Activated CD4-positive, alpha-beta T cell treated with anti-CD3 and anti-CD28 coated beads, Interleukin-2, amount 50 U/mL, for 4 hours (primary cell): ENCODE measurements at places on chromosomes 7 and 10.

GRCh38 chr10:43128958-43129706 lies 9.1 kb upstream of the CSGALNACT2 start:
- DNase-seq = no peak

DNA sequence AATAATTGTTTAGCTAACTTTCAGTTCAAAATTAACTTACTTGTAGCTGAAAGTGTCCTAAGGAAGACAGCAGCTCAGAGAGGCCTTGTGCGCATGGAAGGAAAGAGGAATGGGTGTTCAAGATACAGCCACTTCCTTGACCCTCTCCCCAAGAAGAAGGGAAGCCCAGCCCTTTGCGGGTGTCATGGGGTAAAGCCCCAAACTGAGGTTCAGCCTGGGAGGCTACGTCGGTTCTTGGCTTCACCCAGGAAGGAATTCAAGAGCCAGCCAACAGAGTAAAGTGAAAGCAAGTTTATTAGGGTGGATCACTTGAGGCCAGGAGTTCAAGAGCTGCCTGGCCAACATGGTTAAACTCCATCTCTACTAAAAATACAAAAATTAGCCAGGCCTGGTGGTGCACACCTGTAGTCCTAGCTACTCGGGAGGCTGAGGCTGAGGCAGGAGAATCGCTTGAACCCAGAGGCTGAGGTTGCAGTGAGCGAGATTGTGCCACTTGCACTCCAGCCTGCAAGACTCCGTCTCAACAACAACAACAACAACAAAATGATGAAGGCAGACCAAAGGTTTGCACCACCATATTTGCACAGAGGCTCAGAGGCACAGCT lies 15.9 kb downstream of the GPRIN2 start:
- no peak for DNase-seq

GRCh38 chr10:70306181-70306705 lies 22.4 kb upstream of the NPFFR1 start:
- DNase-seq = no peak

DNA sequence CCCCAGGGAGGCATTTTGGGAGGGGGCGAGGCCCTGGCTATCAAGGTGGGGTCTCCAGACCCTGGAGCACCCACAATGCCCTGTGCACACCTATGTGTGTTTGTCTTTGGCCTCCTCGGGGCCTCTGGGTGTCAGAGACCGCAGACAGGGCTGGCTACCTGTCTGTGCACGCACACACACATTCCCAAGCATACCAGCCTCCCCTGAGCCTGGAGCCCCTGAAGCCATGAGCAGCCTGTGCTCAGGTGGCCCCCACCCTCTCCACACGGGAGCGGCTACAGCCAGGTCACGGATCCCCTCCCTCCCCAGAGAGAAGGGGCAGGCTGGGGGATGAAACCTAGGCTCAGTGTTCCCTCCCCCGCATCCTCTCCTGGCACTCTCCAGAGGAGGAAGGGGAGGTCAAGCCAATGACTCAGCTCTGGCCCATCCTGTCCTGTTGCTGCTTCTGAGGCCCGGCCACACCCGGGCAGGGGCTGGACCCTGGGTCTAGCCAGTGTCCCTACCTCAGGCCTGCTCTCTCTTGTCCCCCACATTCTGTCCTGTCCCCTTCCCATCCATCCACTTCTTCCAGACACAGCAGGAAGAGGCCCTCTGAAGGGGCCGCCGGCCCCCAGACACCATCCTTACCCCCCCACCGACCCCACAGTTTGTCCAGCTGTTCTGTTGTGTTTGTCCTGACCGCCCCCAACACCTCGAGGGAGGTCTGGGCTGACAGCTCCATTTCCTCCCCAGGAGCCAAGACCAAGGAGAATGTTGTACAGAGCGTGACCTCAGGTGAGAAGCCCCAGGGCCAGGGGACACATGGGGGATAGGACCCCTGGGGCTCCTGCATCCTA lies 720 bp downstream of the SNCG start:
- no peak for DNase-seq

DNA sequence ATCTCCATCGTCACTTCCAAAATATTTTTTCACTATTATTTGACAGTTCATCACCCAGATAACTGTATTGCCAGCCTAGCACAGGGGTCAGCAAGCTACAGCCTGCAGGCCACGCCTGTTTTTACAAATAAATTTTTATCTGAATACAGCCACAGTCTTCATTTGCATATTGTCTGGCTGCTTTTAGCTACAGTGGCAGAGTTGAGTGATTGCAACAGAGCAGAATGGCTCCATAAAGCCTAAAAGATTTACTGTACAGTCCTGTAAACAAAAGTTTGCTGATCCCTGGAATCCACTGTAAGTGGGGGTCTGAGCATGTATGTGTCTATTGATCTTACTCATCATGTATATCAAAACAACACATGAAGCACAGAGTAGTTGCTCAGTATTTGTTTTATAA lies 45.9 kb upstream of the GNAI1 start:
- DNase-seq = no peak

DNA sequence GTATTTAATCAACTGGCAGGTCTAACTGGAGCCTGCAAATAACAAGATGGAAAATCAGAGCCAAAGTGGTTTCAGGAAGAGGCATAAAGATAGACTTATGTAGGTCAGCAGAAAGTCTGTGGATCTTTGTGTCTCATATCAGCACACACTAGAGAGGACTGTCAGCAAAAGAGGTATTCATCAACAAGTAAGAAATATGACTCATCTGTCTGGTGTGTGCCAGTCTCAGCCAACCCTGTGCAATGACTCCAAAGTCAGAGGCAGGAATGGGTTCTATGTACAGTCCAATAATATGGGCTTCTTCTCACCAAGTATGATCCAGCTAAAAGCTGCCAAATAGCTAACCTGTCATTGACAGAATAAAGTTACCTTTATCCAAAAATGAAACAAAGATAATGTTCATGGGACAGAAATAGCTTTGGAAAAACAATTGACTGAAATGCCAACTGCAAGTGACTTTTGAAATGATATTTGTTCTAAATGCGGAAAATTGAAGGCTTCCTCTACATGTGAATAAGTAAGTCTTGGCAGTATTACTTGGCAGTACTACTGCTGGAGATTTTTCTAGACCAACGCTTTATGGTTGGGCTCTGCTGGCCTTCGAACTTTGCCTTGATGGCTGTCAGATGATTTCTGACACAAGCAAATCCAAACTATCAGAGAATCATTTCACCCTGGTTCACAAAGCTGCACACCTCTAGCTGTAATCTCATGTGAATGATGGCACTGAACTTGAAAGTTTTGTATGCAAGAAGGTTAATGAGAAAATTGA lies 272.3 kb upstream of the SEMA3C start:
- DNase-seq = no peak

DNA sequence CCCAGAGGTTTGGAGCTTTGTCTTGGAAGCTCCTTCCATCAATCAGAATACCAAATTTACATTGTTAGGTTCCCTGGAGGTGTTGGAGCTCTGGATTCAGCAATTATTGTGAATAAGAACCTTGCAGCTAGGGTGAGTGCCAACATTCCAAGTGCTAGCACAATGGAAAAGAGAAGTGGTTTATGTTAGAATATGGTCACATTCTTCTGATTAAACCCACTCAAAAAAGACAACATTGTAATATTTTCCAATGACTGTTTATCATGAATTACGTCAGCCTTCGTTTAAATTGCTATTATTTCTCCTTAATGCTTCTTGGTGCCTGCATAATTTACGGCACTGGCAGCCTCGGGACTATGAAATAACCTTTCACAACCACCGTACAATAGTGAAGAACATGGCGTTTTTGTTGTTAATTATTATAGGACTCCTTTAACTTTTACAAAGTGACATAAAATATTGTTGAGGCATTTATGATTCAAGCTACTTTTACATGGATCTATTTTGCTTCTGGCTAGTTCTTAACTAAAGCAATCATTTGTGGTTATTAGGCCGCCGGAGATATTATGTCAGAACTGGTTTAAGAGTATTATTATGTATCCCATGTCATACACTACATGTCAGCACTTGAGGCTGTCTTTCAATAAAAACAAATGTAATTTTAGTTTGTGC lies 117.7 kb downstream of the ARID5B start:
- DNase-seq = no peak

DNA sequence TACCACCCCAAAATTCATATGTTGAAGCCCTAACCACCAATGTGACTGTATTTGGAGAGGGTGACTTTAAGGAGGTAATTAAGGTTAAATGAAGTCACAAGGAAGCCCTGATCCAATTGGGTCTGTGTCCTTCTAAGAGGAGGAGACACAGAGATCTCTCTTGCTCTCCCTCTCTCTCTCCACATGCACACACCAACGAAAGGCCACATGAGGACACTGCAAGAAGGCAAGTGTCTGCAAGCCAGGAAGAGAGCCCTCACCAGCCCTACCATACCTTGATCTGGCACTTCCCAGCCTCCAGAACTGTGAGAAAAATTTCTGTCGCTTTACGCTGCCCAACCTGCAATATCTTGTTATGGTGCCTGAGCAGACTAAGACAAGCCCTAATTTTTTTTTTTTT lies 56.0 kb upstream of the NEBL start:
- no peak for DNase-seq

- DNase-seq = no peak
Measured at GRCh38 chr10:44906486-44906885, 4.7 kb upstream of the TMEM72 start.

- no peak for DNase-seq
Measured at GRCh38 chr7:107090457-107090856, 46.0 kb downstream of the PRKAR2B start.

- no peak for DNase-seq
Measured at GRCh38 chr10:73076360-73077183, 20.1 kb downstream of the P4HA1 start.

DNA sequence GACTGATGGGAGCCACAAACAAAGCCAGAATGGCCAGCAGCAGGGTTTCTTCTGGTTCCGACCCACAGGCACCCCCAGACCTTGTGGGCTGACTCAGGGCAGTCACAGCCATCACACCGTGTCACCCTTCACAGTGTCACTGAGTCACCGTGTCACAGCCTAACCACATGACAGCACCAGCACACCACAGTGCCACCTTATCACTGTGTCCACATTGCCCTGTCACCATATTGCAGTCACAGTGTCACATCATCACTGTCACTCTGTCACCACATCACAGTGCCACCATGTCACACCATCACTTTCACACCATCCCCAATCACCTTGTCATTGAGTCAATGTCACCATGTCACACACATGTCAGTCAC lies 77.0 kb downstream of the OAT start:
- no peak for DNase-seq

GRCh38 chr10:87092861-87093631 lies 1.6 kb downstream of the GLUD1 start:
- DNase-seq = no peak

- no peak for DNase-seq
Measured at GRCh38 chr7:104089612-104090011, 100.2 kb upstream of the RELN start.

DNA sequence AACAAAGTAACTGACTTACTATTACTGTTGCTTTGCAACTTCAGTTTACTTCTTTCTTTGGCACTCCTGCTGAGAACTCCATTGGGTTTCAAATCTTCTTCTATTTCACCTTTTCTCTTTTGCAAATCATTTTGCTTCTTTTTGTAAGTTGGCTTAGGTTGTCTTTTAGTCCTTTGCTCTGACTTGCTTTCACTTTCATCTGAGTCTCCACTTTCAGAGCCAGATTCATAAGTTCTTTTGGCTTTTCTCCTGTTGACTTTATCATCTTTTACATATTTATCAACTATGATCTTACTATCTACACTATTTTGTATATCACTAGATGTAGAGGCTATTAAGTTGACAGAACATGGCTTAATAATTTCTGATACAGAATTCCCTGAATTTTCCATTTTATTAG lies 73.4 kb downstream of the NRBF2 start:
- no peak for DNase-seq

- DNase-seq = no peak
Measured at GRCh38 chr10:114223066-114223465, 16.0 kb upstream of the VWA2 start.

- DNase-seq = no peak
Measured at GRCh38 chr10:127855976-127856375, 36.8 kb downstream of the CLRN3 start.

DNA sequence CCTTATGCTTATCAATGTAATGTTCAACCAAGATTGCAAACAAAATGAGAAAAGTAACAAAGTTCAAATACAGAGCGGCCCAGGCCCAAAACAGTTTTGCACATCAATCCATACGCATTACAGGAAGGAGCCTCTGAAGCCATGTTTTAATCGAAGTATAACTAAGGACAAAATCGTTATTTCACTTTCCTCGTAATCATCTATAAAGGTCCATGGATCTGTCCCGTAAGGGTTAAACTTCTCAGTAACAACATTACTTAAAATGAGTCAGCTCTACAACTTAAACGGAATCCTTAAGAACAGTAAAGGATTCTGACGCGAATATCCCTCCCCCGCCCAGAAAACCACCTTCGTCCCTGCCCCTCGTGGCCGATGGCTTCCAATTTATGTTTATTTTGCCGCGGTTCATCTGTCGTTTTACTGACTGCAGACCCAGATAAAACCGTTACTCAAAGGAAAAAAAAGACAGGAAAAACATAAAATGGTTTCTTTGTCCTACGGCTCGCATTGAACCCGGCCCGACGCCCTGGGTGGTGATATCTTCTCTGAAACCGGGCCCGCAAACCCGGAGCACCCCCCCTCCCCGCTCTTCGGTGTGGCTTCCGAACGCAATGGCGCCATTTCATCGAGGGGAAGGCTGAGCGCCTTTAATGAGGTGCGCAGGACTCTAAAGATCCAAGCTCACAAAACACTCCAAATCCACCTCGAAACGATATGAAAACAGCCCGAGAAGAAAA lies 1.1 kb downstream of the HNRNPA2B1 start:
- peak; percentile 69 for DNase-seq

GRCh38 chr10:43959364-43960134 lies 310.9 kb upstream of the ZNF32 start:
- no peak for DNase-seq

GRCh38 chr10:68154211-68154497 lies 44.9 kb downstream of the MYPN start:
- DNase-seq = no peak

DNA sequence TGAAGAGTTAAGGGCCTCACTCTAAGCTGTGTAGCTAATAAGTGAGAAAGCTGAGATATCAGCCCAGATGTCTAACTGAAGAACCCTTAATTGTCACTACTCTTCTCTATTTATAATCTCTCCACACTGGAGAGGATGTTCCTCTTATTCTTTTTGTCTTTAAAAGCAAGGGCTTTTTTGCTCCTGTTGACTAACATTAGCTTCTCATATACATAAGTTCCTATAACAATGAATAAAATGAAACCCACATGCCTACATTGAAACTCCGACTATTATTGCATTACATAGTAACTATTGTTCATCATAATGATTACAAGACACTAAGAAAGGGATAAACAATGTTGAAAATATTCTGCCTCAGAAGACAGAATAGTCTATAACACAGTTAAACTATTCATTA lies 67.1 kb downstream of the GNAT3 start:
- no peak for DNase-seq

GRCh38 chr10:132860532-132860931 lies 74.6 kb upstream of the NKX6-2 start:
- DNase-seq = no peak

GRCh38 chr10:65423043-65423442 lies 1502.8 kb upstream of the LRRTM3 start:
- DNase-seq = no peak

DNA sequence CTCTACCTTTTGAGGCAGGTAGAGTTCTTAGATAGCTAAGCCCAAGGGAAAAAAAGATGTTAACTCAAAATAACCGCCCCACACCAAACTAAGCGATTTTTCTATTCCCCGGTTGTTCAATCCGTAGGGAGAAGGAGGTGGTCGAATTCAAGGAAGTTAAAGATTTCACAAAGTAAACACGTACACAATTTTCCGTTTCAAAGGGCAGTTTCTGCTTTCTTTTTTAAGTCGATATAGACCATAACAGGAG lies 842 bp downstream of the KBTBD2 start:
- no peak for DNase-seq

- no peak for DNase-seq
Measured at GRCh38 chr7:80736371-80737125, 98.1 kb downstream of the CD36 start.
